ENCODE measurements at places on chromosomes 12 and 14.

DNA sequence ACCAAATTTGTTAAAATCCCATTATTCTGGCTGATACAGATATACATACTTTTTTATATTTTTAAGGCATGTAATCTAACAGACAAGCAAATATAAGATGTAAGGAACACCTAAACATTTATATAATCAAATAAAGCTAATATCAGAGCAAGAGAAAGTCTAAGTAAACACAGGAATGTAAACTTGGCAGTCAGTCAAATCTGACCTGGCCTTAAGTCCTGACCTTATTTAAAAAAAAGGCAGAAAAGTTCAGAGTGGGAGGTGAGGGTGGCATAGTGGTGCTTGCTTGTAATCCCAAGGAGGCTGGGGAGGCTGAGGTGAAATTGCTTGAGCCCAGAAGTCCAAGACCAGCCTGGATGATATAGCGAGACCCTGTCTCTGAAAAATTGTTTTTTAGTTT lies 152.6 kb downstream of the DERA start:
- no peak for DNase-seq

- no peak for DNase-seq
Observed at GRCh38 chr12:40942326-40942725, 245.8 kb upstream of the PDZRN4 start.

DNA sequence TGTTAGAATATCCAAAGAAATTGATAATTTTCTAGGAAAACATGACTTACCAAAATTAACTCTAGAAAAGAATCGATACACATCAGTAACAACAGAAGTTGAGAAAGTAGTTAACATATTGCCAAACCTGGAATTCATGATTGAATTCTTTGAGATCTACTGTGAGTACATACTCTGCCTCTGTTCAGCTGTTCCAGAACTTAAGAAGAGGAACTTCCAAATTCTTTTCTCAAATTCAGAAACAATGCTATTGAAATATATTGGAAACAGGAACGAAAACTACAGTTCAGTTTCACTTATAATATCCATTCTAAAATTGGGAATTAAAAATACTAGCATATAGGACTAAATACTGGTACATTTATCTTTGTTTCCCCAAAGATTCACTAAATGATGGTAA lies 57.9 kb downstream of the MARK3 start:
- DNase-seq, result no peak

- DNase-seq, result no peak
Observed at GRCh38 chr12:80590085-80590484, 117.3 kb upstream of the MYF6 start.

DNA sequence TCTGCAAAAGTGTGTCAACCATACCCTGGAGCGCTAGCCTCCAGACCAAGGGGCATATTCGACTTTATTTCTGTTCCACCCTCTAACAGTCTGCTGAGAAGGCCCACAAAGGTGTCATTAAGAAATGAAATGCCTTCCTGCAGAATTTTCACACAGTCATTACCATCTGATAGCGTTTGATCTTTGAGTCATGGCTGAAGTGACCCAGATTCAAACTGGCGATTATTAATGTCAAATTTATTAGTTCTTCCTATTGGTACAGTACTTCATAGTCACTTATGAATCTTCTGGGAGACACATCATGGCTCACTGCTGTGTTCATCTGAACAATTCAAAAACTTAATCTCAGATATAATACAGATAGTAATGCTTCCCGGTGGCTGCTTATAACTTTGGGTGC lies 13.2 kb downstream of the PRICKLE1 start:
- no peak for DNase-seq

Data from substantia nigra (tissue), 51 donors.